CD4-positive, CD25-positive, alpha-beta regulatory T cell (primary cell): ENCODE measurements at places on chromosomes 7 and 10.

DNA sequence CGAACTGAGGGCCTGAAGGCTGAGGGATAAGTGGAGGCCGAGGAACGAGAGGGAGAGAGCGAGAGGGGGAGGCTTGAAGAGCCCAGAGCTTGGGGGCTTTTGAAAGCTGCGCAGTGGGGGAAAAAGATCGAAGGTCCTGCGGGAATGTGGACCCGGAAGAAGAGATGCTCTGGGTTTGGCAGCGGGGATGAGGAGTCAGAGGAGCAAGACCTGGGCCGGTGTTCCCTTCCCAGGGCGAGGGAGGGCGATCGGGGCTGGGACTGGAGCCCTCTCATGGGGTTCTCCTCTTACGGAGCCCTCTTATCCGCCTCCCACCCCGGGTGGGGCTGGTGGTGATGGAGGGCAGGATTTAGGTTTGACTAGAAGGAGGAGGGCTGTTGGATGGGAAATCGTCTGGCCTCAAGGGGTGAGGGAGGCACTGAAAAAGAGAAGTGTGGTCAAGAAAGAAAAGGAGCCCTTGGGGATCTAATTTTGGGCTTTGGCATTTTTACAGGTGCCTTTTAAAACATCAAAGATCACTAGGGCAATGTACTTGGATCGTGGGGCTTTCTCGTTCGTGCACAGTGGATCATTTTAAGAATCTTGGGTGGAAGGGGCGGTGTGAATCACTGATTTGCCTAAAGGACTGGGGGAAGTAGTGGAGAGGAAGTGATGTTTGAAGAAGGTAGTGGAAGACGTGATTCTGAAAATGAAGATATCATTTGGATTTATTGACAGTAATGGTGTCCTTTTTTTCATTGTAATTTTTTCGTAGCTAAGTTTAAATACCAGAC is 637 bp downstream of the SAMD8 start:
- peak; percentile 49 for DNase-seq

DNA sequence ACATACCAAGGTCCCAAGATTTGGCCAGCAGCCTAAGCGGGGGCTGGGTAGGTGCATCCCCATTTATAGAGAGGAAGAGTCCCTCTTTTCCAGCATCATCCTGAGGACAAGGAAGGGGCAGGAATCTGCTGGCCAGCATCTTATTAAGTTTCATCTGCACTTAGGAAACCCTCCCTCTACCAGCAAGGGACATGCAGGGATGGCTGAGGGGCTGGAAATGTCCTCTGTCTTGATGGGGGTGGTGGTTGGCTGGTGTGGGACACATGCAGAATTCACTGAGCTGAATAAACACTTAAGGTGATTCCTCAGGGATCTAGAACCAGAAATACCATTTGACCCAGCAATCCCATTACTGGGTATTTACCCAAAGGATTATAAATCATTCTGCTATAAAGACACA is 42.1 kb downstream of the NOD1 start:
- DNase-seq, result no peak

- DNase-seq, result no peak
These were observed 212.9 kb downstream of the CCSER2 start for GRCh38 chr10:84541289-84541637.

DNA sequence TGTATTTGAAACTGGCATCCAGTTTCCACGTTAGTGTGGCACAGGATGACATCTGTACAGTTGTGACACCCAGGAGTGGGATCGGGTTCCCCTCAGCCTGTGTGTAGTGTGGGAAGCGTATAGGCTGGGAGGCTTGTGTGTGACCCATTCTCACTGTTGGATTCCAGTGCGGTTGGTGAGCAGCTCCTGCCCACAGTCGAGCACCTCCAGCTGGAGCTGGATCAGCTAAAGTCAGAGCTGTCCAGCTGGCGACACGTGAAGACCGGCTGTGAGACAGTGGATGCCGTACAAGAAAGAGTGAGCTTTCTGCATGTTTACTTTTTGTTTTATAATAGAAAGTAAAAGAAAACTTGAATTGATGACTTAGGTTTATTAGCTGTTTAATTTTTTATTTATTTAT is 18.7 kb upstream of the GET4 start:
- DNase-seq, result no peak

GRCh38 chr10:130354976-130355795 is 219.0 kb downstream of the GLRX3 start:
- no peak for DNase-seq

DNA sequence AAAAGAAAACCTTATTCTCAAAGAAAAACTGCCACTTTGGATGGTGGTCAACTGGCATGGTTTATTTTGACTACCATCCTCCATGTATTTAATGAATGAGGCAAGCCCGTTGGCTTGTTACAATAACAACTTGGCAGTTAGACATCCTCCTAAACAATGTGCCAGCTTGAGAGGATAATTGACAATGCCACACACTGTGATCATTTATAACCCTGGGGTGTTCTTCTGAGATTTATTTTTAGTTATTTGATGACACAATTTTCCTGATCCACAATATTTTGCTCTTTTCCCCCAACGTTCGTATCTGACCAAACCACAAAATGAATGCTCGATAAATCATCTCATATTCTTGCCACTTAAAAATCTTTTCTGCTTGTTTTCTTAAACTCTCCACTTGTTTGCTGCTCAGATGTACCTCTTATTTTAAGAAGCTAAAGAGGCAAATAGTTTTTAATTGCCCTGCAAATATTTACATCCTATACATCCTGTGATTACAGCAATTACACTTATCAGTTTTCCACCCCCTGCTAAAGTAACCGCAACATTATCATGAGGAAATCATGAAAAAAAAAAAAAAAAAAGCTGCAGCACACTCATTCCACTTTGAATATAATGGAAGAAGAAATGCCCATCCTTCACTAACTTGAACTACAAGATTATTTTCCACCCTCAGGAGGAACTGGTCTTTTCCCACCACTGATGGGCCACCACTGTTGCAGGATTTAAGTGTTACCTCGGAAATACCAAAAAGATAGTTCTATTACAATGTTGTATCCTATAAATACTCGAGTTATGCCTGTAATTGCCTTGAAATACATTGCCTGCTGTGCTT is 119.9 kb downstream of the MBL2 start:
- DNase-seq, result no peak

DNA sequence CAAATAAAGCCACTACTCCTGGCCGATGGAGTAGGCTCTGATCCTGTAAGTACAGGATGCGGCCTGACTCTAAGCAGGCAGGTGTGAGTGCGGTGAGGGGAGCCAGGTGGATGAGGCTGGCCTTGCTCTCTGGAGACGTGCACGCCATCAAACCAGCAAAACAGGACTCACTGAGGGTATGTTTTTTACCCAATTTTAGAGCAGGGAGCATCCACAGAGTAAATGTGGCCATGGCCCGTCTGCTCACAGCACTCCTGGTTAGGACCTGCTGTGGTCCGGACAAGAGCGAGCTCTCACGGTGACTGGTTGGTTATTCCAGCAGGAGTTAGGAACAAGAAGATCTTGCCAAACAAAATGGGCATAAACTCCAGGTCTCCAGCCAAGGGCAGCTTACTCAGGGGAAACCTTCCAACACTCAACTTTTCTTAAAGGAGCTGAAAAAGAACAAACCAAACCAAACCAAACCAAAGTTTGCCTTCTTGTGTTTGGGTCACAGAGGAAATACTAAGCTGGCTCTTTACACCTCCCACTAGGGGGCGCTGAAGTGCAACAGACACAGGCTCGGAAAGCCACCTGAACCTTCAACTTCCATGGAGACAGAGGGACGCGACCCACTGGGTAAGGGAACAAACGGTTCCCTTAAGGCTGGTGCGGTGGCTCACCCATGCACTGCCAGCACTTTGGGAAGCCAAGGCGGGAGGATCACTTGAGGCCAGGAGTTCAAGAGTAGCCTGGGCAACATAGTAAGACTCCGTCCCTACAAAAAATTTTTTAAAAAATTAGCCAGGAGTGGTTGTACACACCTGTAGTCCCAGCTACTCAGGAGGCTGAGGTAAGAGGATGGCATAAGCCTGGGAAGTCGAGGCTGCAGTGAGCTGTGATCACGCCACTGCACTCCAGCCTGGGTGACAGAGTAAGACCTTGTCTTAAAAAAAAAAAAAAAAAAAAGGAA is 122.4 kb downstream of the CLEC2L start:
- peak; percentile 87 for DNase-seq

- DNase-seq, result peak; percentile 44
These were observed 1156.3 kb downstream of the SORCS3 start for GRCh38 chr10:105797234-105797890.

GRCh38 chr10:78160591-78160990 is 126.9 kb downstream of the RPS24 start:
- DNase-seq, result no peak

- no peak for DNase-seq
These were observed 298.4 kb downstream of the CCDC3 start for GRCh38 chr10:12703126-12703525.

GRCh38 chr7:76338298-76339084 is 20.3 kb downstream of the YWHAG start:
- no peak for DNase-seq

DNA sequence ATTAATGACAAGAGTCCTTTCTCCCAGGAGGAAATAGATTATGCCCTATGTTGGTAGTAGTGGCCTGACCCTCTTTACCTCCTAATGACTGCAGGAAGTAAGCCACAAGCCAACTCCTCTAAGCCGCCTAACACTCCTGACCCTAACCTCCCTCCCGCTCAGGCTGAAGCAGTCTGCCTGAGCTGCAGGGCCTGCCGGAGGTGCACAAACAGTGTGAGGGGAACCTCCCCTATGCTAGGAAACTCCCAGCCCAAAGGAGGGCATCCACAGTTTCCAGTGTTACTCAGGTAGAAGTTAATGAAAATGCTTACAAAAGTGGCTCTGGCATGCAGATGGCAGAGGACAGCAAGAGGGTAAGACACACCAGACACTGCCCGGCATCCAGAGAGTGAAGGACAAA is 294.4 kb upstream of the GALNT17 start:
- no peak for DNase-seq

DNA sequence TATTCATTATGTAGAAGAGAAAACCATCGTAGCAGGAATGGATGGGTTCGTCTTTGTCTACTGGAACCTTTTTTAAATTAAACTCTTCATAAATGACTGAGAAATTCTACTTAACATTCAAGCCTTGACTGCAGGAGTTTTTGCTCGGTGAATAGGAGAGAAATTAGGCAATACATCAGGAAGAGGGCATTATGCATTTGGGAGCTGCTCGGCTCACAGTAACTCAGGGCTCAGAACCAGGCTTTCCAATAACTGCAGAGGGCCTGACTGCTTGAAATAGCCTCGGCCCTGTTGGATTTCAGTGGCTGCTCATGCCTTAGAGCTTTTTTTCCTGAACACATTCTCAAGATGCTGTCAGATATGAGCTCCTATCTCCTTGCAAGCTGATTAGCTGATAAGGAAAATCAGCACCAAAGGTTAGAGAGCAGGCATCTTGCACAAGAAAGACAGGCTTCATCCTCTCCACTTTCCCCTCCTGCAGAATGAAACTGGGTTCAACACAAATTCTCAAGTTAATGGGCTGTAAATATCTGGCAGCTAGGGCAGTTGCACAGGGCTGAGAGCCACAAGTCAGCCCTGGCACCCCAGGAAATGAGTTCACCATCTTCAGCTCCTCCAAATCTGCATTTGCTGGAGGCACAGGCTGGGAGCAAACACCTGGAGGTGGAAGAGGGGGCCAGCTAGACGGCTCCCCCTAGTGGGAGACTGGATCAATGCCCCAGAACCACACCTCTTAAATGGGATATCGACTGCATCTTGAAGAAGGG is 24.3 kb downstream of the TECTB start:
- peak; percentile 41 for DNase-seq

DNA sequence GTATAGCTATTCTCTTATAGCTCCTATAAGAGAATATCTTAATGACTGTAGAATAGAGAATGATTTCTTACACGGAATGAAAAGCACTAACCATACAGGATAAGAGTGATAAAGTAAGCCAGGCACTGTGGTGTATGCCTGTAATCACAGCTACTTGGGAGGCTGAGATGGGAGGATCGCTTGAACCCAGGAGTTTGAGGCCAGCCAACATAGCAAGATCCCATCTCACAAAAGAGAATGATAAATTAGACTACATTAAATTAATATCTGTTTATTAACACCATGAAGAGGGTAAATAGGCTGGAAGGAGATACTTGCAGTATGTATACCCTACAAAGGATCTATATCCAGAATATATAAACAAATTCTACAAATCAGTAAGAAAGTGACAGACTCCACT is 12.2 kb upstream of the OIT3 start:
- no peak for DNase-seq

- no peak for DNase-seq
These were observed 568.5 kb downstream of the PTPRN2 start for GRCh38 chr7:158018971-158019645.

DNA sequence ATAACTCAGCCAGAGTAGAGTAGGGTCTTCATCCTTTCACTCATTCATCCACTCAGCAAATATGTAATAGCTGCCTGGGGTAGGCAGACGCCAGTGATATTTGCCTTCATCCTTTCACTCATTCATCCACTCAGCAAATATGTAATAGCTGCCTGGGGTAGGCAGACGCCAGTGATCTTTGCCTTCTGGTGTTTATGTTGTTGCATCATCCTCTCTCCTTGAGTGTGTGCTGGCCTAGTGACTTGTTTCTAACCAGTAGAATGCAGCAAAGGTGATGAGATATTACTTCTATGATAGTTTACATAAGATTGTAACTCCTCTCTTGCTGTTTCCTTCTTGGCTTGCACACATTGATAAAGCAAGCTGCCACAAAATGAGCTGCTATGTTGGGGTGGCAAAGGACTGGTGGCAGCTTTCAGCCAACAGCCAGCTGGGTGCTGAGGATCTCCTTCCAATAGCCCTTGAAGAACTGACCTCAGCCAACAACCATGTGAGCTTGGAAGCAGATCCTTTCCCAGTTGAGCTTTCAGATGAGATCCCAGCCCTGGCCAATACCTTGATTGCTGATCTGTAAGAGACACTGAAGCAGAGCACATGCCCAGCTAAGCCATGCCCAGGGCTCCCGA is 23.2 kb upstream of the MTPN start:
- no peak for DNase-seq

DNA sequence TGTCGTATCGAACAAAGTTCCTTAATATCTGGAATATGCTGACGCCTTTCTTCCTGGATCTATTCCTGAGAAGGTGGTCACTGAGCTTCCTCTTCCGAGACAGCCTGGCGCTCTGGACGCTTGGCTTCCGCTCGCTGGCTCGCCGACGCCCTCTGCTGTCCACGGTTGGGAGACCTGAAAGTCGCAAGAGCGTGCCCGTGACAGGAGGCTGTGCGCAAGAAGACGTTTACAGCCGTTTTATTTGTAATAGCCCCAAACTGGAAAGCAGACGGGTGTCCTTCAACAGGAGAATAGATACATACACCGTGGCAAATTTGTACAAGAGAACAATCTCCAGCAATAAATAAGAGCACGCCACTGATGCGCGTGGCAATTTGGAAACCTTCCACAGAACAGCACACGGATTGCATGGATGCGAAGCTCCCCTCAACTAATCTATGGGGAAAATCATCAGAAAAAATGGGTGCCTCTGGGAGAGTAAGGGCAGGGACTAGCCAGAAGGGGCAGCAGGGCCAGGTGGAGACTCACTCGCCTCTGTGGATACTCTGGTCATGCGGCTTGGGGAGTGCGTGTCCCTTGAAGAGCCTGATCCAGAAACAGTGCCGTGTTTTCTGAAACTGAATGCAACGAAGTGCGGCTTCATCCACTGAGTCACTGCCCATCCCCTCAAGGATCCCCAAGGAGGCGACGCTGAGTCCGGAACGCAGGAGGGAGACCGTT is 41.5 kb upstream of the BNIP3 start:
- peak; percentile 76 for DNase-seq
